ENCODE measurements at places on chromosomes 1 and 21. TPM values are rescaled to one million over a fixed set of nuclear protein-coding genes. Genes with fewer than 3 reads are reported as not detected.

Gene CNKSR1
- total RNA-seq: 2.4 TPM

DNA sequence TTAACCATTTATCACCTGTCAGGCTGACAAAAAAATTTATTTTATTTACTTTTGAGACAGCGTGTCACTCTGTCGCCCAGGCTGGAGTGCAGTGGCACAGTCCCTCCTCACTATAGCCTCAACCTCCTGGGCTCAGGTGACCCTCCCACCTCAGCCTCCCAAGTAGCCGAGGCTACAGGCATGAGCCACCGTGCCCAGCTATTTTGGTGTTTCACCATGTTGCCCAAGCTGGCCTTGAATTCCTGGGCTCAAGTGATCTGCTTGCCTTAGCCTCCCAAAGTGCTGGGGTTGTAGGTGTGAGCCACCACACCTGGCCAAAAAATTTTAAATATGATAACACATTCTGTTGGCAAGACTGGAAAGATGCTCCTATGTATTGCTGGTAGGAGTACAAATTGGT, 11.1 kb downstream of the IPO9 start:
- no peak for DNase-seq

GRCh38 chr1:94117259-94117851, 3.6 kb downstream of the ABCA4 start:
- DNase-seq: no peak

GRCh38 chr1:27416387-27417111, 24.1 kb downstream of the GPR3 start:
- peak; percentile 58 for DNase-seq

DNA sequence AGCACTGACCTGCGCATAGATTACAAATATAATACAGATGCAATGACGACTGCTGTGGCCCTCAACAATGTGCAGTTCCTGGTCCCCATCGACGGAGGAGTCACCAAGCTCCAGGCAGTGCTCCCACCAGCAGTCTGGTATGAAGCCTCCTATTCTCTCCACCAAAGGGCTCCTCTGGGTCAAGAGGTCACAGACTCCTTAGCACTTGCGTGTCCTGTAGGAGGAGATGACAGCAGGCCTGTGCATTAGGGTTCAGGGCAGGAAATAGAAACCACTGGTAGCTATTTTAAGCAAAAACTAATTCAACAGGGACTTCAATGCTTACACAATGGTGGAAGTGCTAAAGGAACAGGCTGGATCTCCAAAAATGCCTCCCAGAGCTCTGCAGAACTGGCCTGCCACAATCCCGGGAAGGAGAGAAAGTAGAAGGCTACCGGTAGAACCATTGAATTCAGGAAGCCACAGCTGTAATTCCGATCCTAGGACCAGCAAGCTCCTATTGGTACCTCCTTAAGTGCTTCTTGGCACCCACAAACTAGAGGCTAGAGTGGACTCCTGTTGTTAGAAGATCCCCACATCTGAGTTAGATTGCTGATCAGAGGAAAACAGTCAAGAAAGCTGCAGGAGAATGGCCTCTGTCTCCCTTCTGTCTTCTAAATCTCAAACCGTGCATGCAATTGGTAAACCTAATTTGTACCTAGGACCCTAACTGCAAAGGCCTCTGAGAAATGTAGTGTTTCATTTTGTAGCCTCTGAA, 12.7 kb upstream of the DYNLT5 start:
- no peak for DNase-seq
